ENCODE measurements at places on chromosomes 1 and 21. TPM values are rescaled to one million over a fixed set of nuclear protein-coding genes. Genes with fewer than 3 reads are reported as not detected.

GRCh38 chr1:7224081-7224534, 438.9 kb downstream of the CAMTA1 start:
- no peak for DNase-seq

DNA sequence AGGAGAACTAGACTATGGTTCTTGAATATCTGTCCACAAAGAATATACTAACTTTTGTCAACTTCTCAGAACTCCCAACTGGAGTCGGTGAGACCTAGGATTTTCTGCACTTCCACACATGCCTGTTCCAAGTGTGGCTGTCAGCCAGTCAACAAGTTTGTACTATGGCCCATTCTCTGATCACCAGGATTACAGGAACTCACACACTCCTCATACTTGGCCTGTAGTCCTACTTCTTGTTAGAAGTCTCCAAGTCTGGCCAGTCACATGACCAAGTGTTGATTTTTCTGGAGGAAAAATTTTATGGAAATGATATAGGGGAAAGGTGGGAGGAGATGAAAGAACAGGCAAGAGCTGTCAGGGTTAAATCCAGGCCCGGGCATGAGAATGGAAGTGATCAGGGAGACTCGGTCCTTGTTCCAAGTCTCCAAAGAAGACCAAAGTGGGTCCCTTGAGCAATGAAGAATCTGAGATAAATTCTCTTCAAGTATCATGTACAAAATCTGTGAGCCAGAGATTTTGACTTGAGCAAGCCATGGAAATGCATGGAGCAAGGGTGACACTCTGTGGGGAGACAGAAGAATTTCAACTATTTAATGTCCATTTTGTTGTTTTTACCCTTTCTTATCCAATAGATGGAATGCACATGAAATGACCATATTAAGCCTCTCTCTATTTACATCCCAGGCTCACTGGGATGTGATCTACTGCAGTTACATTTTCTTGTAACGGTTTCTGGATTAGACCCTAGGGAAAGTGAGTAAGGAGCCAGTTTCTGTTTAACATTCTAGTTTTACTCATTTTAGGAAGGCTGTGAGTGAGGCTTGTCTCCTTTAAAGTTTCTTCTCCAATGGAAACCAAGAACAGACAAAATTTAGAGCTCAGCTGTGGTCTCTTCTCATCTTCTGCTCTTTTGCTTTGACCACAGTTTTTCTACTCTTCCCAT, 320.9 kb downstream of the ASTN1 start:
- DNase-seq = peak; percentile 70

DNA sequence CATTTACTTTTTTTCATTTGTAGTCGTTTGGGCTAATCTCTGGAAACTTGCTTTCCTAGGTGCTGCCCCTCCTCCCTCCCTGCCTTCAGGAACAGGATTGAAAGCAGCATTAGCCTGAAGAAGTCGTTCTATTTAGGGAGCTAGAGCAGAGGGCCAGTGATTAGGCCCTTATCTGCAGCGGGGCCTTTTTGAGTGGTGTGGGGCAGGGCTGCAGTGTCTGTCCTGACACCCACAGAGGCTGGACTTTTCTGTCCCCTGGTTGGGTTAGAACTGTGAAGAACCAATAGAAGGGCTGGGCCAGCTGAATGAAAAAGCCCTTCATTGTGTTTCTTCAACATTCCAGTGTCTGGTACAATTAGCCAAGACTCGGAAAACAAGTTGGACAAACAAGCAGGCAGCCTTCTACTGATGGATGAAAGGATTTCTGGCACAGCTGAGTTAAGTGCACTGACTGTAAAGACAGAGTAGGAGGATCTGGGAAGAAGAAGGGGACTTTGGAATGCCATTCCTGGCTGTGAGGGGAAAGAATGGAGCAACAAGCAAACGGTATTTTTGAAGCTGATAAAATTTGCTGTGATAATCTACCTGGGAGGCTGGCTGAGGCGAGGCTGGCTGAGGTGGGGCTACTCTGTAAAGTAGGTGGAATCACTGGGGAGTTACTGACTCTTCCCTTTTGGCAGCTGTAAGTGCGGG, 9.7 kb downstream of the MACF1 start:
- no peak for DNase-seq

The TMEM50B gene
- polyA plus RNA-seq = 53.6 TPM

- DNase-seq = no peak
These were observed 20.2 kb downstream of the THEM4 start for GRCh38 chr1:151888972-151889570.

The NPHS2 gene
- 403 TPM for polyA plus RNA-seq

The TRIM17 gene
- 14.4 TPM for polyA plus RNA-seq

GRCh38 chr1:100995198-100995988, 30.2 kb downstream of the DPH5 start:
- peak; percentile 27 for DNase-seq

The PDPN gene
- polyA plus RNA-seq = 17.6 TPM

- no peak for DNase-seq
These were observed 179.6 kb downstream of the DHRS3 start for GRCh38 chr1:12438349-12438924.

- no peak for DNase-seq
These were observed 3.8 kb downstream of the SMG7 start for GRCh38 chr1:183476081-183476480.

GRCh38 chr21:32140151-32140550, 138.7 kb downstream of the MIS18A start:
- no peak for DNase-seq

DNA sequence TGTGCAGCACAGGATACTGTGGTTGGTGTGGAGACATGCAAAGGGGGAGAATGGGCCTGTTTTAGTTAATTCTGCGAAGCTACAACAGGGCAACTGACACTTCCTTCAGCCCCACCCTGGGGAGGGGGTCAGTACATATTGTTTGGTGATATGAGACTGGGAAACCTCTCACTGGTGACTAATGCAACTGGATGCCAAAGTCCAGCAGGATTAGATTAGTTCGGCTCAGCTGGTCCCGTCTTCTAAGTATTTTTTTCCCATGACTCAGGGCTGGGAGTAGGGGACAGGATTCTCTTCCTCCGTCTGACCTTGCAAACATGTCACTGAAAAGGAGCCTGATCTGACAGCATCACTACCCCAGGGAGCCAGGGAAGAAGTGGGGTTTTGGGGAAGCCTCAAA, 43.0 kb downstream of the PLXNA2 start:
- no peak for DNase-seq

GRCh38 chr1:234125283-234125682, 220.8 kb downstream of the SLC35F3 start:
- peak; percentile 35 for DNase-seq

GRCh38 chr21:34811368-34811767, 142.6 kb downstream of the CLIC6 start:
- no peak for DNase-seq

- DNase-seq = peak; percentile 33
These were observed 53.1 kb upstream of the HMCN1 start for GRCh38 chr1:185681034-185681633.

DNA sequence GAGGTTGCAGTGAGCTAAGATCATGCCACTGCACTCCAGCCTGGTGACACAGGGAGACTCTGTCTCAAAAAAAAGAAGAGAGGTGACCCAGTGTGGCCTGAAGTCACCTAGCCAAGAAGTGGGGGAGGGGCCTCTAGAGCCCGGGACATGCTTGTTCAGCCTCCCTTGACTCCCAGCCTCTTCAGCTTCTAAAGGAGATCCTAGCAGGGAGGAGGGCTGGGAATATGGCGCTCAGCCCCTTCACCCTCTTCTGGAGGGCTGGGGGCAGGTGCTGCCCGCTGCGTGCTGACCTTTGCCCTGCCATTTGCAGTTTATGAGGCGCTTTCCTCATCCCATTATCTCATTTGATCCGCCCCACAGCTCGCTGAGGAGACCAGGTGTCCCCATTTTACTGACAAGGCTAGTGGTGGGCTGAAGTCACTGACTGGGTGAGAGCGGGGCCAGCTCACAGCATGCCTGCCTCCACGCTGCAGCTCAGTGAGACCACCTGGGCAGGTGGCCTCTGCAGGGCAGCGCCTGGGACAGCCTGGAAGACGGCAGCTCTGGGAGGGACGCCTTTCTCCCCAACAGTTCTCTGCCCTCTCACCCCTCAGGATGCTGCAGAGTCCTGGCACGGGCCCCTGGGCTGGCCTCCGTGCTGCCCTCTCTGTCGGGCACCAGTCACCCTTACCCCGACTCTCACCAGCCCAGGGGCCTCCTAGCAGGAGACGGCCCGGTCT, 7.5 kb downstream of the ELF3 start:
- DNase-seq = no peak

DNA sequence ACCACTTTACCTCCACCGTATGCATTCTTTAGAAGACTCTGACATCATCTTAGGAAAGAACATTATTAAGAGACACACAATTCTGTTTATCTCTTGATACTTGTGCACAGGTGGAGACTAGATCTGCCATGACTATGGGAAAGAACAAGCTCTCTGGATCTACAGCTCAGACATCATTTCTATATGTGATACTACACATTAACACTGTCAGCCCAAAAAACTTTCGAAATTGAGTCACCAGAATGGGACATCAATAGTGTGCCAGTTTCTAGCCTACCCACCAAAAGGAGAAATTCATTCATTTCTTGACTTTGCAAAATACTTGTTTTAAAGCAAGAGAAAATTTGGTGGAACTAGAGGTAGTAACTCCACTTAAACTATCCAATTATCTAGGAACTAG, 6.0 kb upstream of the EVI5 start:
- DNase-seq = no peak

DNA sequence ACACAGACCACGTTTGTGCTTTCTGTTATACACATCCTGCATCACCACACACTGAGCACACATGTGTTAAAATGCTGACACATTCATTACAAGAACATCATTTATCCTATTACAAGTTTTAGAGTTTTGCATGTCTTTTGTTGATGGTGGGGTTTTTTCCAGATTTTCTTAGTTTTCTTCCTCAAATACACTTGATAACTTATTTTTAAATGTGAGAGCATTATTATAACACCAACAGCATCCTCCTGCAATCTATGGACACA, 67.3 kb downstream of the TGFBR3 start:
- DNase-seq = no peak

The AQP10 gene
- 0.09 TPM for polyA plus RNA-seq

DNA sequence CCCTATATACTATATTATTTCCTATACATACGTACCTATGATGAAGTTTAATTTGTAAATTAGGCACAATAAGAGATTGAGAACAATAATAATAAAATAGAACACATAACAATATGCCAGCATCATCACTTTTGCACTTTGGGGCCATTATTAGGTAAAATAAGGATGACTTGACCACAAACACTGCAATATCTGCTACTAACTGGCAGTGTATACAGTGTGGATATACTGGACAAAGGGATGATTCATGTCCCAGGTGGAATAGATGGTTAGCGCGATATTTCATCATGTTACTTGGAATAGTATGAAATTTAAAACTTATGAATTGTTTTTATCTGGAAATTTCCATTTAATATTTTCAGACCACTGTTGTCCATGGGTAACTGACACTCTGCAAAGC, 35.4 kb upstream of the TXLNA start:
- no peak for DNase-seq

GRCh38 chr1:223037845-223038244, 105.2 kb downstream of the TLR5 start:
- no peak for DNase-seq

DNA sequence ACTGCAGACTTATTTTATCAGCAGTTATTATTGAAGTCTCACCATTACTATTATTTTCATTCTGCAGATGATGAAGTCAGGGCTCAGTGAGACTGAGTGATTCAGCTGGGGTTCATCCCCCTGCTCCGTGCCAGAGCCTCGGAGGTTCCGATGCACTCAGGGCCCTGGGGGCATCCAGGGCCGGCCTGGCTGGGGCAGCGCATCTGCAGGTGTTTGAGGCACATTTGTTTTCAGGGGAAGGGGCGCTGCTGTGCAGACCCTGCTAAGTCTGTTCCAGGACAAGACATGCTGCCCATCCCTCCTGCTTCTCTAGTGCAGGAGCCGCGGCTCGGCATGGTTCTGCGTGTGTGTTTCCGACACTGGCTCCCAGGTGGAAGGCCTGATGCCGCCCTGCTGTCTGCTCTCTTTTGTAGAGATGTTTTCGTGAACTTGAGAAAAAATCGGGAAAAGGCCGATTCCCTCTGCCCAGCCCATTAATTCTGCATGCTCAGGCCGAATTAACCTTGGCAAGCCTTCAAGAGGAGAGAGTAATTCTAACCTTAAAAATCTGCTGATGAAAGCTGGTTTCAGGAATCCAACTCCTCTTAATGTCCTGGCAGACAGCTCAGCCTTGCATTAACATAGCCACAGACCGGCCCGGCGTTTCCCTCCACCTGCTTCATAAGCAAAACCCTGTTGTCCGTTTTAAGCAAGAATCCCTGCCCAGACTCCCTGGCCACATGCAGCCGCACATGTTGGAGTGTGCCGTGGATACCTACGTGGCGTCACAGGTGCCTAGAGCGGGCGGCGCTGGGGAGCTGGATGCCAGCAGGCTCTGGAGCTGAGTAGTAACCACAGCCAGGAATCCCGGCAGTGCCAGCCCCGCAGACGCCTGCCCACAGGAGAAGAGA, 316.0 kb upstream of the VAMP3 start:
- DNase-seq = peak; percentile 50

DNA sequence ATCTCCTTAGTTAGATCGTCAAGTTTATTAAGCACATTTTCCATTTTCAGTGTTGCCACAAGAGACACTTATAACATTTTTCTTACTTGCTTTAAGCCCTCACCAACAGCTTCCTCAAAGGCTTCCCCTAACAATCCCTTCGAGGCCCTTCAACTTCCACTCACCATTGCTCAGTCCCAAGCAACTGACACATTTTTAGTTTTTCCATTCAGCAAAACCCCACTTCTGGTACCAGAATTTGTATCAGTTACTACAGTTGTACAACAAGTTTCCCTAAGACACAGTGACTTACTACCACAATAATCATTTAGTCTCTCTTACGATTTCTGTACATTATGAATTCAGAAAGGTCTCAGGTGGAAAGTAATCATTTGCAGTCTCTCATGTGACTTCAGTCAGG, 276.8 kb upstream of the PKN2 start:
- no peak for DNase-seq

DNA sequence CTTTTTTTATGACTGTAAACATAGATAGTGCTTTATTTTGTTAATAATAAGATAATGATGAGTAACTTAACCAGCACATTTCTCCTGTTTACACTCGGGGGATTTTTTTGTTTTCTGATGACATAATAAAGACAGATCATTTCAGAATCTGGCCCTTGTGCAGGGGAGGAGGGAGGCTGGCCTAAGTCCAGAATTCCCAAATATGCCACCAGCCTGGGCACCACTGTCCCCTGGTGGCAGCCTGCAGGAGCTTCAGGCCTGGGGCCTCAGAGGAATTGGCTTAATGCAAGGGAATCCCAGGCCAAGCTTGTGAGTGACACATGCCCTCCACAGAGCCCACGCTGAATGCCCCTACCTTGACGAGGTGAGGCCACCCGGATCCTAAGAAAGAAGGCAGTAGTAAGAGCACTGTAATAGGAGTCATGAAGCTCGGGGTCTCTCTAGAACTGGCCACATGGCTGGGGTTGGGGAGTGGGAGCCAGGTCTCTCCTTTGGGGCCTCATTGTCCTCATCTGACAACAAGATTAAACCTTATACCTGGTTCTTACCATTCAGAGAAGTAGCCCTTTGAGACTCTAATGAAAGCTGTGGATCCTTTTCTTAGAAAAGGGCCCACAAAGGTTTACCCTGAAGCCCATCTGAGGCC, 24.1 kb downstream of the ETNK2 start:
- DNase-seq = no peak

The GPR37L1 gene
- 0.13 TPM for polyA plus RNA-seq
